ENCODE measurements at places on chromosomes 2 and 18.

DNA sequence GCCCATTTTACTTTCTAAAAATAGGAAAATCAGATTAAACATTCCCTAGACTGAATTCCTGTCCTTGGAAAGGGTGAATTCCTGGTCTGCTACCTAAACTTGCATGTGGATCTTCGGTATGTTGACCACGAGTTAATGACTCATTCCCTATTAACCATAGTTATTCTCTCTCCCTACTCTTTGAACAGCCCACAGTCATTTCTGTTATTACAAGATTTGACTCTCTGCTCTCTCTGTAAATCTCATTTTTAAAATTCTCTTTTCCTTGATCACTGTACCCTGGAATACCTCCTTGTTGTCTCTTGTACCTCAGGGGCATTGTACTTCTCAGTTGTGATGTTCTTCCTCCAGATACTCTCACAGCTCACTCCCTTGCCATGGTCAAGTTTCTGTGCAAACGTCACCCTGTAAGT is 92.0 kb upstream of the GULP1 start:
- no peak for DNase-seq

- DNase-seq, result no peak
These were observed 58.2 kb downstream of the GLS start for GRCh38 chr2:190938771-190939335.

GRCh38 chr2:127377262-127377661 is 10.5 kb downstream of the MAP3K2 start:
- no peak for DNase-seq

DNA sequence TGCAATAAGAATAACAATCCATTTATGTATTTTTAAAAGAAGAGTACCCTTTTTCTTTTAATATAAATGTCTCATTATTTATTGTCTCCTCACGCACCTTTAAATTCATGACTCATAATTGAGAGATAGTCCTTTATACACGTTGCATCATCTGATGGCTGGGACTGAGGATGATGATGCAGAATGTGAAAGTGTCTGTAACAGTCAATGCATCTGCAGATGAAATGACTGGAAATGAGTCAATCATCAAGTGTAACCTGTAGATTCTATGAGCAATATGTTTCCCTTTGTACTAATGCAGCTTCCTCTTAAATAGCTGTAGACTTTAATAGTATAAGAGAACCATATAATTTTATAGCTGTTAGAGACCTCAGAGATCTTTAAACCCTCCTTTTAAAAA is 26.1 kb upstream of the SYT4 start:
- DNase-seq, result no peak

DNA sequence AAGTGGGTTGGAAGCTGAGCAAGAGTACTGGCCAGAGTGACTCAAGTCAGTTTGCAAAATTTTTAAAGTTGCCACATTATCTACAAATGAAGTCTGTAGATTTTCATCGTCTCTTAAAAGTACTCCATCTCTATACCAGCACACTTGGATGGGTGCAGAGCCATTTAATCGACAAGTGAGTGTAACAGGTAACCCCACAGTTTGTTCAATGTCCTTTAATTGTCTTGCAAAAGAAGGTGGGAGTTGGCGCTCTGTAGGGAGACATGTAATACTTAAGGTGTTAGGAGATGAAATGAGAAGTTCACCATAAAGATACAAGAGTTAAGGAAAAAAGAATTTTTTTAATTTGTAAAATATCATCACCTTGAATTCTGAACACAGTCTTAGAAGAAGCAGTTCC is 84.9 kb downstream of the TTN start:
- no peak for DNase-seq

- peak; percentile 61 for DNase-seq
These were observed 1.4 kb upstream of the MBP start for GRCh38 chr18:77133835-77134496.

Measured in common myeloid progenitor, CD34-positive (primary cell).